ENCODE measurements at places on chromosomes 16 and 17.

- no peak for DNase-seq
These were observed 42.2 kb downstream of the ACTG1 start for GRCh38 chr17:81470270-81470943.

DNA sequence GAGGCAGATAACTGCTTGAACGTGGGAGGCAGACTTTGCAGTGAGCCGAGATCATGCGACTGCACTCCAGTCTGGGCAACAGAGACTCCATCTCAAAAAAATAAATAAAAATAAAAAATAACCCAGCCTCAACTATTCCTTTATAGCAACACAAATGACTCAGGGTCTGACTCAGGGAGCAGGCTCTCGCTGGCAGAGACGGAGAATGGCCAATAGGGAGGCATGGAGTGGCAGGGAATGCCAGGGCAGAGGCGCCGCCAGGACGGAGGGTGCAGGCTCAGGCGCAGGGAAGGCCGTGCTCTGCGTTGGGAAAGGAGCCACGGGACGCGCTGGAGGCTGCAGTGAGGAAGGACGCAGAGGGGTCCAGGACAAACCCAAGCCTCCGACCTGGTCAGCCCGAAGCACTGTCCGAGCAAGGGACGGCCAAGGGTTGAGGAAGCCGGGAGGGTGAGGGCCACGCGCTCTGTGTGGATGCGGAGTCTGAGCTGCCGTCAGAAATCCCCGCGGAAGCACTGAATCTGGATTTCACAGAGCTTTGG, 40.3 kb downstream of the PKD1 start:
- no peak for DNase-seq

DNA sequence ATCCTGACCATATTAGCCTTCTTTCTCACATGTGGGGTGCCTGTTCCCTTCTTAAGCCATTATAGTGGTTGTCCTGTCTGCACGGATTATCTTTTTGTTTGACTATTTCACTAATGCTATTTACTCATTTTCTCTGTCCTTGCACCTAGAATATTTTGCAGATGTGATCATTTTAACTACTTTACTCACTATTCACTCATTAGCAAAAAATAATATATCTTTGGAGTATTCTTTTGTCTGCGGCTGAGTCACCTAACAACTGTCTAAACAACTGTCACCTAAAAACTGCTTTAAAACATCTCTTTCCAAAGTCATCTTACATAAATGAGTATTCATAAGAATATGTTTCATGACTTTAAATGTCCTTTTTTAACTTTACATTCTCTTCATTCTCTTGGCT, 87.4 kb downstream of the KCNJ2 start:
- no peak for DNase-seq

DNA sequence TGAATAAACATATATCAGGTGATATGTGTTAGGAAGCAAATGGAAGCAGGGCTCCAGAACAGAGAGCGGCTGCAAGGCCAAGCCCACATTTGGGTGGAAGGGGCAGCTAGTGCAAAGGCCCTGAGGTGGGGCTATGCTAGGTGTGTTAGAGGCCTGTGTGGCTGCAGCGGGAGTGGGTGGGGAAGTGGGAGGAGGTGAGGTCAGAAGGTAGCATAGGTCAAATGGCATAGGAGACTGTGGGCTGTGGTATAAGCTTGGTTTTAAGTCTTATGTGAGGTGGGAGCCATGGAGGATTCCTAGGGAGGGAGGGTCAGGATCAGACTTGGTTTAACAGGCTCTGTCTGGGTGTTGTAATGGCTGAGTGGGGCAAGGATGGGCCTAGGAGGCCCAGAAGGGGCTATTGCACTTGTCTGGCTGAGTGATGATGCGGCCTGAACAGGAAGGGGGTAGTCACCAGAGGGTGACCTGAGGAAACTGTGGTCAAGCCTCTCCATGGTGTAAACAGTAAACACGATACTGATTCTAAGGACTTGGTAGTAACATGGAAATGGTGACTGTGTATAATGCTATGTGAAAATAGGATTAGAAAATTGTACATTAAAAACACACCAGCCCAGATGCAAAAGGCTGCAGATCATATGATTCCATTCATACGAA, 31.1 kb downstream of the RAI1 start:
- DNase-seq = no peak

- DNase-seq = no peak
These were observed 628.1 kb downstream of the WWOX start for GRCh38 chr16:78727536-78727935.

DNA sequence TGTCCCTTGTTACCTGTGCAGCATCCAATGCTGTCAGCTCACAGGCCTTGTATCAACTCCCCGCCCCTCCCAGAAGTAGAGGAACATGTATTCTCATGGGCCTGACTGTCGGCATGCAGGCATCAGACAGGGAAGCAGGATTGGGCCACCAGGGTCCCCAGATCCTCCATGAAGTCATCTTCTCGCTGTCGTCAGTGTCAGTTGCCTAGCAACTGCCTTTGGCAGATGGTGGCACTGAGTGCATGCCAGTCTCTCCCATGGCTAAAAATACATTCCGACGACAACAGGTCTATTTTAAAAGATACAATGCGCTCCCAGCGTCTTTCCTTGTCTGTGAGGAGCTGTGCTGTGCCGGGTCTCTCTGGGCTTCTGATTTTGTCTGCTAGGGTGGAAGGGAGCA, 36.8 kb upstream of the CES5A start:
- no peak for DNase-seq

DNA sequence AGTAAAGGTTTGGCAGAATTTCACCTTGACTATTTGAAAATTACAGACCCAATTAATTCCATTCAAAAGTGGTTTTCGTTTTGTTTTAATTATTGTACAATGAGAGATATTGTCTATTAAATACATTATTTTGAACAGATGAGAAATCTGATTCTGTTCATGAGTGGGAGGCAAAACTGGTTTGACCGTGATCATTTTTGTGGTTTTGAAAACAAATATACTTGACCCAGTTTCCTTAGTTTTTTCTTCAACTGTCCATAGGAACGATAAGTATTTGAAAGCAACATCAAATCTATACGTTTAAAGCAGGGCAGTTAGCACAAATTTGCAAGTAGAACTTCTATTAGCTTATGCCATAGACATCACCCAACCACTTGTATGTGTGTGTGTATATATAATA, 72.6 kb downstream of the CDK12 start:
- no peak for DNase-seq

DNA sequence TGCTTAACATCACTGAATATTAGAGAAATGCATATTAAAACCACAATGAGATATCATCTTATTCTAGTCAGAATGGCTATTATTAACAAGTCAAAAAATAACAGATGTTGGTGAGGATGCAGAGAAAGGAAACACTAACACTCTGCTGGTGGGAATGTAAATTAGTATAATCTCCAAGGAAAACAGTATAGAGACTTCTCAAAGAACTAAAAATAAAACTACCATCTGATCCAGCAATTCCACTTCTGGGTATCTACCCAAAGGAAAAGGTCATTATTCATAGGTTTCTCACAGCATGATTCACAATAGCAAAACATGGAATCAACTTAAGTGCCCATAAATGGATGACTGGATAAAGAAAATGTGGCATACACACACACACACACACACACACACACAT, 166.4 kb downstream of the CEP112 start:
- DNase-seq = no peak

DNA sequence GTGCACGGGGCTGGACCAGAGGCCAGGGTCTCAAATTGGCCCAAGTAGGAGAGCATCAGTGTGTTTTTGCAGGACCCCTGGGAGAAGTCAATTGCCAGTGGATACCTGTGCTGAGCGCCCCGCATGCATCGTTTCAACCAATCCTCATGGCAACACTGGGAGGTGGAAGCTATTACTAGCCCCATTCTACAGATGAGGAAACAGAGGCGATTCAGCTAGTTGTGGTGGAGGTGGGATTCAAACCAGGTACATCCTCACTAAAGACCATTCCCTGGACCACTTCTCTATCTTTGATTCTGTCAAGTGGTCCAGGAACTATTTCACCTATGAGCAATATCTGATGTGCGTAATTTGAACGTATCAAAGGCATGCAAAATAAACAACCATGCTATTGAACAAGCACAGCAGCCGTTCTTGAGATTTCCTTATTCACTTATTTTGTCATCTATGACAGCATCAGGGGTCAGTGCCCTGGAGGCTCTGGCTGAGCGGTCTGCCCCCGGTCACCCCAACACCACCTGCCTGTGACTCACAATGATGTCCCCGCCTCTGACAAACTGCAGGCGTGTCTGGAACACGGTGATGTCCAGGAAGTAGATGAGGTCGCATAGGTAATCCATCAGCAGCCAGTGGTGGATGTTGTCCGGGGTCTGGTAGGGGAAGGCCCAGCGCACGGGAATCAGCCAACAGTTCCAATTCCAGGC, 54.0 kb downstream of the CNGB1 start:
- no peak for DNase-seq

- DNase-seq = no peak
These were observed 794 bp downstream of the PDE6G start for GRCh38 chr17:81655378-81656117.

GRCh38 chr16:381789-382717, at the start of gene PGAP6:
Gene PGAP6, minus strand, starts transcription at chr16:381978. Its CDS starts 157 bp downstream, at chr16:381821.
- peak; percentile 56 for DNase-seq

DNA sequence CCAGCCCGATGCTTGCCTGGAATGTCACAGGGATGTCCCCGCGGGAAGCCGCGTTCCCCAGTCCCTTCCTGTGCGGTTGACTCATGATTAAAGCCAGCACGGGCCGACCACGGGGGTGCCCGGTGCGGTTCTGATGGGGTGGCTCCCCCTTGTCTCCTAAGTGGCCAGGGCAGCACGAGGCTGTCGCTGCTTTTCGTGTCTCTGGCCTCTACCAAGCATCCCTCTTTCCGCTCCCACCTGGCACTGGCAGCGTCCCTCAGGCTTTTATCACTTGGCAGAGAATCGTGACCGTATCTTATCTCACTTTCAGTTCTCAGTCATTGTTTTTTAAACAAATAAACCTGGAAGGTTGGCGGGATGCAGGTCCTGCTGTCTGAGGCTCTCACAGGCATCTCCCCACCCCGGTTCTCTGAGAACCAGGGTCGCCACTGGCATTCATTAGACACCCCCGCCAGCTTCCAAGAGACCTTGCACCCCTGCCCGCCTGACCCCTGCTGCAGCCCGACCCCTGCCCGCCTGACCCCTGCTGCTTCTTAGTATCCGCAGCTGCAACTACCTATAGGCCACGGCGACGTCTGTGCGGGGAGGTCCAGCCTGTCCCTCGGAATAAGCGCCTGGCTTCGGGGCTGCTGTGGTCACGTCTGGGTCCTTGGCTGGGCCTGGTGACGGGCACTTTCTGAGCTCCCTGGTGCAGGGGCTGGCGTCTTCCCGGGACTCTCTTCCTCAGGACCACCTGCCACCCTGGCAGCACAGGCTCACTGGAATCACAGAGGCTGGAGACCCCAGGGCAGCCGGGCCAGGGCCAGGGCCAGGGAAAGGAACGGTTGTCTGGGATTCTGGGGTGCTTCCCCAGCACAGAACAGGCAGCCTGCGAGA, 7.5 kb downstream of the C1QTNF8 start:
- DNase-seq = no peak

- no peak for DNase-seq
These were observed 12.1 kb upstream of the USP36 start for GRCh38 chr17:78852709-78853121.

DNA sequence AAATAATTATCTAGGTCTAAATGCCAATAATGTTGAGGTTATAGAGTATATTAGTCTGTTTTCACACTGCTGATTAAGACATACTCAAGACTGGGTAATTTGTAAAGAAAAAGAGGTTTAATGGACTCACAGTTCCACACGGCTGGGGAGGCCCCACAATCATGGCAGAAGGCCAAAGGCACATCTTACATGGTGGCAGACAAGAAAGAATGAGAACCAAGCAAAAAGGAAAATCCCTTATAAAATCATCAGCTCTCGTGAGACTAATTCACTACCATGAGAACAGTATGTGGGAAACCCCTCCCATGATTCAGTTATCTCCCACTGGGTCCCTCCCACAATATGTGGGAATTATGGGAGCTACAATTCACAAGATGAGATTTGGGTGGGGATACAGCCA, 2.9 kb upstream of the KATNB1 start:
- DNase-seq = no peak

GRCh38 chr17:44007346-44008204, 3.2 kb downstream of the NAGS start:
- no peak for DNase-seq

DNA sequence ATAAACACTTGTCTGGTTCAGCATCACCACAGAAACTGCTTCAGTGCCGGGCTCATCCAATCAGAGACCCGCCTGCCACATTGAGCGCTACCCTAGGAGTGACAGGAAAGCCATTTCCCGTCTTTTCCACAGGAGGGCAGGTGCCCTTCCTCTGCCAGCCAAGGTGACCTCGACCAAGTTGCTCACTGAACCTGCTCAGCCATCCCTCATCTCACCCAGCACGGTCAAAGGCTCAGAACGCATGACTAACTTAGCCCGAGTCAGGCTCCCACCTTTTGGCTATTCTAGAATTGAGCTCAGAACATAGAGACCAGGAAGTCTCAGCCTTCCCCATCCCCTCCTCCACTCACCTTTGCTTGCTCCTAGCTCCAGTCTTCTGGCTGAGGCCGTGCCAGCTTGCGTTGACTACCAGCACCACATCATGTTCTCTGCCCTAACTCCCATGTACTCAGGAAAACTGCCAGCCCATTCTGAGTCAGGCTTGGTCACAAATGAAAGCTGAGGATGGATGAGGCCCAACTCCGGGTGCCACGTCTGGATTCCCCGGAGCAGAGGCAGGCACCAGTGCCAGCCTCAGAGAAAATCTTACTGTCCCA, 15.6 kb downstream of the MRPS23 start:
- no peak for DNase-seq

GRCh38 chr17:60524463-60525327, 1.3 kb downstream of the APPBP2 start:
- DNase-seq = no peak

- DNase-seq = no peak
These were observed 166.1 kb downstream of the PRKCA start for GRCh38 chr17:66468241-66469087.

DNA sequence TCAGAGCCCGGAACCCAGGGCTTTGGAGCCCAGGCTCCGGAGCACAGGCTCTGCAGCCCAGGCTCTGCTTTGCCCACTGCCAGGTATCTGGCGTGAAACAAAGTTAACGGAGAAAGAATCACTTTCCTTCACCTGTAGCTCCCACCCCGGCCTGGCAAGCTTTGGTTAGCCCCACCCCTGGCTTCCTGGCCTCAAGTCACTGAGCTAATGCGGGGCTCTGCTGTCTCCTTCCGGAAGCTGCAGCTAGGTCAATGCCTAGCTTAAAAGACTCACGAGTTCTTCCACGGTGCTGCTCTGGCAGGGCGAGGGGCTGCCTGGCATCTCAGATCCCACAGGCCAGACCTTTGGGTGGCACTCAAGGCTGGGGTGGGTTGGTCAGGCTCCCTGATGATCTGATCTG, 21.1 kb upstream of the SPPL2C start:
- DNase-seq = no peak

- DNase-seq = no peak
These were observed 1.7 kb downstream of the CMTM3 start for GRCh38 chr16:66605979-66606751.

- DNase-seq = no peak
These were observed 1.3 kb downstream of the RBBP6 start for GRCh38 chr16:24540602-24541210.

- DNase-seq = no peak
These were observed 7.3 kb downstream of the CHMP6 start for GRCh38 chr17:80998748-80999535.
